ENCODE measurements at places on chromosomes 16 and 17.

DNA sequence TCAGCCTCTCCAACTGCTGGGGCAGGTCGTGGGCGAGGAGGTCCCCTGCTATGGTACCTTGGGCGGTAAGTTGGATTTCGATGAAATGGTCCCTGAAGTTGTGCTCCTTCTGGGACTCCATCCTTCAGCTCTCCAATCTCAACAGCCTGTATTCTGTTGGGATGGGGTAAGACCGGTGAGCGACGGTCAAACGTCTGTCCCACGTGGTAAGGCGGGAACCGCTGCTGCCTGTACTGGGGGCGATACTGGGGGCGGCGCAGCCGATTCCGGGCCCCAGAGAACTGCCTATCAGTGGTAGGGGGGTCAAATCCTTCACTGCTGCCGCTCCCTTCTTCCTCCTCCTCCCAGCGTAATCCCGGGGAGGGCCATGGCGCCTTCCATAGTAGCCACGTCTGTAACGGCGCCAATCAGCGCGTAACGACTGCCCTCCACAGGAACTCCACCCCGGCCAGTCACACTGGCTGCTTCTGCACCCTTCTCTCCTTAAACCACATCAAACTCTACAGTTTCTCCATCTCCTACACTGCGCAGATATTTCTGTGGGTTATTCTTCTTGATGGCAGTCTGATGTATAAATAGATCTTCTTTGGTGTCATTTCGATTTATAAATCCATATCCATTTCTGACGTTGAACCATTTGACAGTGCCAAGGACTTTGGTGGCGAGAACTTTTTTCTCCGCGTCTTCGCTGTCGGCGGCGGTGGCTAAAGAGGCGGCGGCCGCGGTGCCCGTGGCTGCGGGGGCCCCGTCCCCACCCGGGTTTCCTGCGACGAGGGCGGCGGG lies 41.1 kb downstream of the AHSP start:
- DNase-seq, result no peak

DNA sequence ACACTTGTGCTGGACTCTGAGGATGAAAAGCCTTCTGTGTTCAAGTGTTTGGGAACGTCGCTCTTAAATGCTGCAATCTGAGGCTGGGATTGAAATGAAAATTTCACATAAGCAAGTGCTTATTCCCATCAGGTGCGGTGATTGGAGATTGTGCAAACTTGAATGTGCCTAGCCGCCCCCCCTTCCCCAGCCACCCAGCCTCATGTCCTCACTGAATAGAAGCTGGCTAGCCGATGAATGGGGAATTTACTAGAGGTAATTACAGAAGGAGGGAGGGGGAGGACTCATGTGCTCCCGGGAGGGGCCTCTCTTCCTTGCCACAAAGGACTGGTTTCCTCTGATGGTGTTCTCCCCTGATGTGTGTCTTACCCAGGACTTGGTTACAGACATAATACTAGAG lies 544.8 kb upstream of the EEF2KMT start:
- DNase-seq, result no peak

DNA sequence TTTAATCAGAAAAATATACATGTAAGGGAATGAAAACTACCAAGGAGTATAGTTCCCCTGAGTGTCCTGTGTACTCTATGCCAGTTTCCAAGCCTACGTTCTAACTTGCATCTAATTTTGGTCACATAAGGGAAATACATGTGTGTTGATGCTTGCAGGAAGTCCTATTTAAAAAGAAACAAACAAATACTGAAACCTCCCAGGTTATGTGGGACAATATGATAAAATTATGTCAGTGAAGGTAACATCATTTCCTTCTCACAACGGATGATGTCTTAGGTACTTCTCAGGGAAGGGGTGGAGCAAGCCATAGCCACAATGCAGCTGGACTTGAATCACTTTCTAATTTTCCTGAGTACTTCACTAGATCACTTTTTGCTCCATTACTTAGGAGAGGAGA lies 115.9 kb downstream of the ZFHX3 start:
- DNase-seq, result no peak

DNA sequence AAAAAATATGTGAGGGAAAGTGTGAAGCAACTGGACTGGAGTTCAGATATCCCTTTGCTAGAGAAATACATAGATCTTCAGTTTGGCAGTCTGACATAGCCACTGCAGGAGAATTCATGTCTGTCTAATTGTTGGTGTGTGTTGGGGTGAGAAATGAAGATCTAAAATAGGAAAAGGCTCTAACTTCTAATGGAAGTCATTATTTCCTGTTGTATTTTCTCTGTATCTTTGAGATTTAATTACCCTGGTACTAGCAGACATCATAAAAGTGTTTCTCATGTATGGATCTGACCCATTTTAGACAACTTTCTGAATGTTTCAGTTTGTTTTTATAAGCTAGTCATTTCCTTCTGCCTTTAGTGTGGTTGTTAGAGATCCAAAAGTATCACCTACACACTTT lies 128.3 kb downstream of the NLK start:
- DNase-seq, result no peak

GRCh38 chr17:64074704-64075426 lies 54.4 kb upstream of the ICAM2 start:
- no peak for DNase-seq

DNA sequence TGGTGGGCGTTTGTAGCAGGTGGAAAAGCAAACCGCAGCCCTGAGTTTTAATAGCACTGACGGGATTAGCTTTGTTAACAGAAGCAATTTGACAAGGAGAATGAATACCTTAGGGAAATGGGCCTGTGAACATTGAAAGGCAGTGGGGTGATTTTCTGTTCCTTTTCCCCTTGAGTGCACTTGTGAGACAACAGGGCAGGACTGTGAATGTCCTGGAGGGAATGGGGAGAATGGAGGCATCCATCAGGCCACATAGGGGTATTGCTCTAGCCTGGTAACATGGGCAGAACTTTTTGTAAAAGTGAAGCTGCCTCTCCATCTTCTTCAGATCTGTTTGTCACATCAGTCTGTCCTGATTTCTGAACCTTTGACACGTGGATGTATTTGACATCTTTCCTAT lies 26.2 kb downstream of the USP43 start:
- DNase-seq, result no peak

- no peak for DNase-seq
Measured at GRCh38 chr16:22191532-22192260, 14.4 kb upstream of the EEF2K start.
